ENCODE measurements at places on chromosomes 13 and 19. TPM values are rescaled to one million over a fixed set of nuclear protein-coding genes. Genes with fewer than 3 reads are reported as not detected.

The SERTM1 gene
- not detected for total RNA-seq

DNA sequence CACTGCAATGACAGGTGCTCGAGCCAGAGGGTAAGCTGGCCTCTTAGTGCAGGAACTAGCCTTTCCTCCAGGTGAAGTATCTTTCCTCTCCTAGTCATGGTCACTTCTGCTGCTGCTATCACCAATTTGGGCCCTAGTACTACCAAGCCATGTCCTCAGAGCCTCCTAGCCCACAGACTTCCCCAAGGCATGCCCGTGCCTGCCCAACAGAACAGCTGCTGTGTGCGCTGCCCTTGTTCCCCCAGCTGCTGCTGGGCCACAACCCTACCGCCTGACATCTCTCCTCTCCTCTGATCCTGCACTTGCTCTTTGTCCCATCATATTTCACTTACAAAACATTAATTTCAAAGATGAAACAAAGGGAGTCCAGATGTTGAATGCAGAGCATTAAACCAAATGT lies 168.5 kb upstream of the FREM2 start:
- no peak for DNase-seq

GRCh38 chr19:10517760-10518443 lies 655 bp upstream of the S1PR5 start:
- no peak for DNase-seq

The FBN3 gene
- not detected for total RNA-seq

GRCh38 chr19:41476583-41476982 lies 33.6 kb downstream of the ERICH4 start:
- DNase-seq = no peak

DNA sequence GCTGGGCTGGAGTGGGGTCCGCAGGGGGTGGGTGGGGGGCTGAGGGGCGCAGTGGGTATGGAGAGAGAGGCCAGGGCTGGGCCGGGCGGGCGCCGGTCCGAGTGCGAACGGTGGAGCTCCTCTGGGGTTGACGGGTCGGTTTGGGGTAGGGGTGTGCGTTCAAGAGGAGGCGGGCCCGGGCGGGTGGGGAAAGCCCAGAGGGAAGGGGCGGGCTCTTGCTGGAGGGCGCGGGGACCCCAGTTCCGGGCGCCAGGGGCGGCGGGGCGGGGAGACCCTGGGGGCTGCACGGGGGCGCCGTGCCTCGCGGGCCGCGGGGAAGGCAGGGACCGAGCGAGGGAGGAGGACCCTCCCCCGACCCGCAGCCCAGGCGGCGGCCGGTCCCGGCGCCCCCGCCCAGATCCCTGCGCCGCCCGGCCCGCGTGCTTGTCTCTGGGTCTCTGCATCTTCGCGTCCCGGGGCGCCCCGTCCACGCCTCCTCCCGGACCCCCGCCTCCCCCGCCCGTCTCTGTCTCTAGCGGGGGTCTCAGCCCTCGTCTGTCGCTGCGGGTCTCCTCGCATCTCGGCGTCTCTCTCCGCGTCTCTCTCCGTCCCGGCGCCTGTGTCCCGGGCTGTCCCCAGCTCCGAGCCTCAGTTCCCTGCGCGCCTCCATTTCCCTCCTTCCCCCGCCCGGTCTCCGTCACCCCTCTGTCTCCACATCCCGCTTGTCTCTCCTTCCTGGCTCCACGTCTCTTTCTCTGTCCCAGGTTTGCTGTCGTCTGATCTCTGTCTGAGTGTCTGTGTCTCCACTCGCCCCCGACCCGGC lies 8.3 kb upstream of the SHISA7 start:
- DNase-seq = no peak

GRCh38 chr19:31970027-31970461 lies 375.4 kb upstream of the ZNF507 start:
- no peak for DNase-seq
